ENCODE measurements at places on chromosomes 5 and 9.

GRCh38 chr5:17619354-17619753 is 9.2 kb downstream of the TAF11L12 start:
- no peak for DNase-seq

GRCh38 chr5:165055476-165055875 is 1550.1 kb downstream of the MAT2B start:
- DNase-seq: no peak

DNA sequence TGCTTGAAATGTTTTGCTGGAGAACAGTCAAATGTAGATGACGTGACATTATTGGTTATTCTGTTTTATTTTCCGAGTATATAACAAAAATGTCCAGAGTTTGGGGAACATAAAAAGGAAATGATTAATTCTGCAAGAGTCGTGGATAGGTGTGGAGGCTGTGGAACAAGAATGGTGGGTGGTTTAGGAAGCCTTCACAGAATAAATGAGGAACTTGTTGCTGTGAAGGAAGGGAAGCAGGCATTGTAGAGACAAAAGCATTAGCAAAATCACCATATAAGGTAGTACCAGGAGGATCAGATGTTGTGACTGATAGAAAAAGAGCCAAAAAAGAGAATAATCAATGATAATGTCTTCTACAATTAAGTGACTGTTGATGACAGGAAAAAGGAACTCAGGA is 66.2 kb upstream of the CNTLN start:
- no peak for DNase-seq

DNA sequence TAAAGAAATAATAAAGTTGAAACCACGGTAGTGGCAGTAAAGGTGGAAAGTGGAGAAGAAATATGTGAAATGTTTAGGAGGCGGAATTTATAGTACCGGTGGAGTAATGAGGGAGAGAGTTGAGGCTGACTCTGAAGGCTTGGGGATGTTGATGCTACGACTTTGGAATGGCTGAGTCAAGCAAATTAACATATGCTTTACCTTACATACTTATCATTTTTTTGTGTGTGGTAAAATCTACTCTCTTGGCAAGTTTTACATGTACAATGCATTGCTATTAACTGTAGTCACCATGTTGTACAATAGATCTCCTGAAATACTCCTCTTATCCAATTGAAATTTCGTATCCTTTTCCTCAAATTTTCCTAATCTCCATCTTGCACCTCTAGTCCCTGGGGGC is 179.0 kb downstream of the TAF11L14 start:
- DNase-seq: no peak

GRCh38 chr5:136030252-136030651 is 1.5 kb downstream of the TGFBI start:
- no peak for DNase-seq

DNA sequence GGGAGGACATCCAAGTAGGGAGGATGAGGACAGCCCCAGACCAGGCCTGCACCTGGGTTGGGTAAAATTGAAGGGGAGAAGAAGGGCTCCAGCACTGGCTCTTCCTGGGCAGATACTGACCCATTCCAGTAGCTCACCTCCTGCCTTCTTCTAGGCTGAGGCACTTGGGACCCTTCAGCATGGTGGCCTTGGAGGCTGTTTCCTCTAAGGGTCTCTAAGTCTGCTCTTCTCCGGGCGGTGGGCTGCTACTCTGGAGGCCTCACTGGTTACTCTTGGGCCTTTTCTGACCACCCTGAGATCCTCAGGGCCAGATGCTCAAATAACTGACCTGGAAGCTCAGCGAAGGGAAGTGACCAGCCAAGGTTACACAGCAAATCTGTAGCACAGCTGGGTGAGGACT is 2.8 kb upstream of the TIFAB start:
- DNase-seq: no peak

- DNase-seq: no peak
Measured at GRCh38 chr5:90917928-90918668, 359.5 kb downstream of the ADGRV1 start.

GRCh38 chr9:6142799-6143454 is 72.7 kb upstream of the IL33 start:
- no peak for DNase-seq

- DNase-seq: no peak
Measured at GRCh38 chr5:106907979-106908378, 762.8 kb downstream of the EFNA5 start.

- no peak for DNase-seq
Measured at GRCh38 chr5:160423099-160423498, 1.4 kb downstream of the PTTG1 start.

- no peak for DNase-seq
Measured at GRCh38 chr9:21943464-21943863, 50.7 kb downstream of the CDKN2A start.

DNA sequence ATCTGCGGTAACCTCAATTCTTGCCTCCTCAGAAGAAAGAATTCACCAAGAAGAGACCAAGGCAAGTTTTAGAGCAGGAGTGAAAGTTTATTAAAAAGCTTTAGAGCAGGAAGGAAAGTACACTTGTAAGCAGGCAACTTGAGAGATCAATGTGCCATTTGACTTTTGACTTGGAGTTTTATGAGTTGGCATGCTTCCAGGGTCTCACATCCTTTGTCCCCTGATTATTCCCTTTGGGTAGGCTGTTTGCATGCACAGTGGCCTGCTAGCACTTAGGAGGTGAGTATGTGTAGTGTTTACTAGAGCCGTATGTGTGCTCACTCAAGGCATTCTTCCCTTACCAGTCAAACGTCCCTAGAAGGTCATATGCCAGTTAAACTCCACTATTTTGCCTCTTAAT is 111.0 kb upstream of the RAI14 start:
- no peak for DNase-seq

GRCh38 chr9:113656771-113657670 is 193.5 kb downstream of the RGS3 start:
- peak; percentile 24 for DNase-seq

DNA sequence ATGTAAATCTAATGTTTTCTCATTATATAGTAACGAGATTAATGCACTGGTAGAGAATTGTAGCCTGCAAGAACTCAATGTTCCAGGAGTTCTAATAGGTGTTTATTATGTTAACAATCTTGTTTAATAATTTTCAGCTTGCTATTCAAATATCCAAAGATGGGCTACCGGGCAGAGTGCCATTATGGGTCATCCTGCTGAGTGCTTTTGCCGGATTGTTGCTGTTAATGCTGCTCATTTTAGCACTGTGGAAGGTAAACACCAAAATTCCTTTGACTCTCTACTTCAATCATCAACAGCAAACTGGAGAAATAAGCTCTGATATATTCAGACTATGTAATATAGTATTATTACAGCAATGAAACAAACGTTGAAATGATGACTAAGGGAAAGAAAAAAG is 41.9 kb upstream of the ITGA2 start:
- DNase-seq: no peak

DNA sequence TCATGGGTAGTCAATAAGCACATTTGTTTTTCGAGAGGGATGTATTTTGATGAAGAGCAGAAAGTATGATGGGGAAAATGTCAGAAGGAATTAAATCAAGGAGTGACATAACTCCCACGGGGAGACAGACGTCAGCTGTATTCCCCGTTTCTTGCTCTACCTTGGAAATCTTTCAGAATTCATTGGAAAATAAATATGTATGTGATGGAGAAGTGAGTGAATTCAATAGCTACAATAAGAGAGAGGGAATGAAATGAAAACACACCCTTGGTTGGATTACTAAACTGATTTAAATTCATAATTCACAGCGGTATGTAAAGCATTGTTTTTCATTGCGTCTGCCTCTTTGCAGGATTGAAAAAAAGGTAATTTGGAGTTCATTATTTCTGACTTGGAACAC is 209.7 kb upstream of the KLF4 start:
- no peak for DNase-seq

DNA sequence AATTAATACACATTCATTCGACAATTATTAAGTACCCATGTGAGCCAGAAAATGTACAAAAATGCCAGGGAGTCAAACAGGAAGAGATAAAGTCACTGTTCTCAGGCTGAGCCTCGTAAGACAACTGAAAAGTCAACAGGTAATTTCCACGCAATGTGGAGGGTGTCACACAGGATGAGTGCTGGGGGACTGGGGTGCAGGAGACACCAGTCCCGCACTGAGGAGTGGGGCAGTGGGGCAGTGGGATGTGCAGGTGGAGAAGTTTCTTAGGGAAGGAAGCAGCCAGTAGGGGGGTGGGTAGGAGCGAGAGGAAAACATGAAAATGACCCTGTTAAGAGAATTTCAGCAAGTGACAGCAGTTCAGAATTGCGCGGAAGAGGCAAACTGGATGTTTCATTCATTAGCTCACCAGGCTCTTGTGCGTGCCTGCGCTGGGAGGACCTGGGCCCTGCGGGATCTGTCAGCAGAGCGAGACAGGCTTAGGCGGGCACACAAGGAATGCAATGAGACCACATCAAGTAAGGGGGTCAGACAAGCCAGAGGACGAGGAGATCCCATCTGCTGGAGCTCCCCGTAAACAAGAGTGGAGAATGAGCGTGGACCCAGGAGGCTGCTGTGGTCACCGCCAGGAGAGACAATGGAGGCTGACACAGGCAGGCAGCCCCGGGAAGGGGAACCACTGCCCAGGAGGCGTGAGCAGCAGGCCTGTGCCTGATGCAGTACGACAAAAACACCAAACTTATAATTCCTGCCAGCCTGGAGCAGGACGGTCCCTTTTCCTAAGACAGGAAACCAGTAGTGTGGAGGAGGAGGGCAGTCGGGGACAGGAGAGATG is 21.0 kb downstream of the CAMSAP1 start:
- no peak for DNase-seq

DNA sequence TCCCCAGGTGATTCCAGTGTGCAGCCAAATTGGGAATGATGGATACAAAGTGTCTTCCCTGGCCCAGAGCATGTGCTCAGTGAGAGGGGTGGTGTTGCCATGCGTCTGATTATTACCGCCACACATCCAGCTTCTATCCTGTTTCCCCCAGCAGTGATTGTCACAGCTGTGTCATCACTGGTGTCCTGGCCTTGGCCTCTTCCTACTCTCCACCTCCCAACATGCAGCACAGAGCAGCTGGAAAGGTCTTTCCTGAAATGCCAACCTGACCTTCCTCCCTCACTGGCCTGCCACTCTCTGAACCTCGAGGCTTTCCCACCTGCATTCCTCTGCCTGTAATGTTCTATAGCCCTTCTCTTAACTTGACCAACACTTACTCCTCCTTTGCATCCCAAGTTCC is 60.0 kb downstream of the TMOD1 start:
- DNase-seq: peak; percentile 75

DNA sequence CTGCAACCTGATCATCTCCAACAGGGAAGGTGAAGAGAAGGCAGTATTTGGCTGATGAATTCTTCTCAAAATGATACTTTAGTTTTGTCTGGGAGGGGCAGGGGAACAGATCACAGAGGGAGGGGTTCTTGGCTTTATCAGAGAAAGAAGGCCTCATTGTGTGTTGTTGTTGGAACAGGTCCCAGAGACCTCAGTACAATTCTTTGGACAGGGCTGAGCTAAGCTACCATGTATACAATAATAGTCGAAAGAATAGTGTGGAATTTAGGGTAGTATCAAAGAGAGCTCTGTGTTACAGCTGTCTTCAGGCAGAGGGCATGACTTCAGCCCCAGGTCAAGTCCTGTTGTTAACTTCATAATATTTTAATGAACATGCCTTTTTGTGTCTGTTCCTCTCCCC is 39.9 kb downstream of the ARHGAP26 start:
- no peak for DNase-seq

DNA sequence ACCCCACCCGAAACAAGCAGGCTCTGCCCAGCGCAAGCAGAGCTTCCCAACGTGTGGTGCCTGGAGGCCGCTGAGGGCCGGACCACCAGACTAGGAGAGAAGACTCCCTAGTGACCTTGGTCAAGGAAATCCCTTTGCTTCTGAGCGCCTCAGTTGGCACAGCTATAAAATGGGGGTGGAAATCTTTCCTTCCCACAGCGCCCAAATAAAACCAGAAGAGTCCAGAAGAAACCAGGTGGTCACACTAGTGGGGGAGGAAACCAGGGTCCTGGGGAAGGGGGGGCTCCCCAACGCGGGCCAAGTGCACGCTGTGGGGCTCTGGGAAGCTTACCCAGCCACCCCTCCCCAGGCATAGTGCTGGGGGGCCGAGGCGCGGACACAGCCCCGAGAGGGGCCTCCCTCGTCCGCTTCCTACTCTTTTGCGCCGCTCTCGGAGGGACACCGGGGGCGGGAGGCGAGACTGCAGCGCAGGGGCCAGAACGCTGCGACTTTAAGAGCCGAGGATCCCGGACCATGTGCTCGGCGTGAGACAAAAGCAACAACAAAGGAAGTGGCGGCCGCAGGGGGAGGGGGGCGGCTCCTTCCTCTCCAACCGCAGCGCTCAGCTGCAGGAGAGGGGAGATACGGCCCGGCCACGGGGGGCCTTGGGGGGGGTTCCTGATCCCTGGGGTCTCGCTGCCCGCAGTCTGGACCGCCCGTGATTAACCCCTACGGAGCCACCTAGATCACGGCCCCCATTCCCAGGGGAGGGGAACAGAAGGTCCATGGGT is 885 bp downstream of the RNF44 start:
- peak; percentile 77 for DNase-seq

GRCh38 chr5:142110046-142110531 is 1.5 kb downstream of the NDFIP1 start:
- no peak for DNase-seq

- no peak for DNase-seq
Measured at GRCh38 chr9:80763536-80763935, 925.8 kb downstream of the TLE1 start.

DNA sequence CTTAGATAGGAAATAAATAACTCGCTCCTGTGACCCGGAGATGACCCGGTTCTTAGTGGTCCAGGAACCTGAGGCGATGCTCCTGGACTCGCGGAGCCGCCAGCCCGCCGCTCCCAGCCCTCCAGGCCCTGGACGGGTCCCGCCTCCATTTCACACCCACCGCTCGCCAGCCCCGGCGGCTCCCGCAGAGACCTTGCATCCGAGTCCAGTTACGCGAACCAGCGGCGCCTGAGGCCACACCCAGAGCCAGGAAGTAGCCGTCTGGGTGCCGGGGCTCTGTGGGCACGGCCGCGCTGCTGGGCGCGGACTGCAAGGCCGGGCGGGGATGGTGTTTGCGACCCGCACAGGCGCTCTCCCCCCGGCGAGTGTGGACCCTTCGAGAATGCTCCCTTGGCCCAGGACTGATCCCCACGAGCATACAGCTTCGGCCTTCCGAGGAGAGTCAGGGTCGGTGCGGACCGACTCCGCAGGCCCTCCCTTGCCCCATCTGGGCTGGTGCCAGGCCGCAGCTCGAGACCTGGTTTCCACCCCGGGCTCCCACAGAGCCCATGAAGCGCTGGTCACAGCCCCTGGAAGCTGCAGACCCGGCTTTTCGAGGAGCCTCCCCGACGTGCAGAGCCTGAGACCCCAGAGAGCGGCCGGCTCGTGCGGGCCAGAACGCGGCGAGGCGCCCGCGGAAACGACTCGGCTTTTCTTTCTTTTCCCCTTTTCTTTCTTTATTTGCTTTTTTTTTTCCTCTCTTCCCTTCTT is 5.2 kb upstream of the BARX1 start:
- DNase-seq: no peak
